Renal cortex interstitium (tissue), 15 donors: ENCODE measurements at places on chromosomes 5 and 9.

DNA sequence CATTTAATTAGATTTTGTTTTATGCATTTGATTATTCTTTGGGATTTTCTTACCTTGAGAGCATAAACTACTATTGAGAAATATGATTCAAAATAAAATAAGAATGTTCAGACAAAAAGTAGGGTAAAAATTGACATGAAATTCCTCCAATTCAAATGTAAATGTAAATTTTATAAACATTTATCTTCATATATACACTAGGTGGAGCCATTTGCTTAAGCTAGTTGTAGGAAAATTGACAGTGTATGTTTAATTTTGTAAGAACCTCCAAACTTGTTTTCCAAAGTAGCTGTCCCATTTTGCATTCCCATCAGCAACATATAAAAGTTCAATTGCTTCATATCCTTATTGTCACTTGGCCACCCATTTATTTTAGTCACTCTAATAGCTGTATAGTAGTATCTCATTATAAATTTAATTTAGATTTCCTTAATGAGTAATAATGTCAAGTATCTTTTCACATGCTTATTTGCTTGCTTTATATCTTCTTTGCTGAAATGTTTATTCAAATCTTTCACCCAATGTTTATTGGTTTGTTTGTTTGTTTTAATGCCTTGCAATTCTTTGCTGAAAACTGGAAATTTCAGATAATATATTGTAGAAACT, 37.6 kb upstream of the SLCO6A1 start:
- no peak for DNase-seq

DNA sequence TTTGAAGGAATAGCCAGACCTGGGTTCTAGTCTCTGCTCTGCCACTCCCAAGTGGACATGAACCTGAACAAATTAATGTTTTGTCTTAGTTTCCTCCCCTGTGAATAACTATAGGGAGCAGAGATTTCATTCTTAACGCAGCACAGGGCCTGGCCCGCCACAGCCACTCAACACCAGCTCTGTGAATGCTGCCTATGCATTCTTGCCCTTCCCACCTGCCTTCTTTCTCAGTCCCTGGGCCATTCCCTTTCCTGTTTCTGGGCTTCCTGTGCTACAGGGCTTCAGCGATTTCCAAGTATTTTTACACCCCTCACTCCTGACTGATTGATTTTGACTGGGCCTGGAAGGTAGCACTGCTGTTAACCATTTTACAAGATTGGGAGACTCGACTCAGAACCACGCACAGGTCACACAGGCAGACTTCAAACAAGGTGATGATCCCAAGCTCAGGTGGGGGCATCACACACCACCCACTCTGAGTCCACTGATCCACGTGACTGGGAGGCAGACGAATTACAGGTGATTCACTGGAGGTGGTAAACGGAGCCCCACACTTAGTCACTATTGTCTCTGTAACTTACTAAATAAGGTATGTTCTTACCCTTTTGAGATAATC, 21.4 kb downstream of the PTPN3 start:
- DNase-seq: no peak

DNA sequence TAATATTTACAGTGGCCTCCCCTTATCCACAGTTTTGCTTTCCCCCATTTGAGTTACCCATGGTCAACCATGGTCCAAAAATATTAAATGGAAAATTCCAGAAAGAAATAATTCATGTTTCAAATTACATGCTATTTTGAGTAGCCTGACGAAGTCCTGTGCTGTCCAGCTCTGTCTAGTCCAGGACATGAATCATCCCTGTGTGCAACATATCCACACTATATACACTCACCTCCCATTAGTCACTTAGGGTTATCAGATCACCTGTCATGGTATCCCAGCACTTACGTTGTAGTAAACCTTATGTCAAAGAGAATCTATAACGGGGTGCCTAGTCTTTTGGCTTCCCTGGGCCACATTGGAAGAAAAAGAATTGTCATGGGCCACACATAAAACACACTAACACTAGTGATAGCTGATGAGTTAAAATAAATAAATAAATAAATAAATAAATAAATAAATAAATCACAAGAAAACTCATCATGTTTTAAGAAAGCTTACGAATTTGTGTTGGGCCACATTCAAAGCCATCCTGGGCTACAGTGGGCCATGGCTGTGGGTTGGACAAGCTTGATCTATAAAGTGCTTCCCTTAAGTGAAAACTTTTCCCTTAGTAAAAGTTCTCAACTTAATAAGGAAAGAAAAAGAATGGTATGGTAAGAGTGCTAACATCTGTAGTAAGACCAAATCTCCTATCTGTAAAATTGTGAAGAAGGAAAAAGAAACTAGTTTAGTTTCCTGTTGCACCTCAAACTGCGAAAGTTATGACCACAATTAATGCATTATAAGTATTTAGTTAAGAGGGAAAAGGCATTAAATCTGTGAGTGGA, 15.9 kb upstream of the OMD start:
- no peak for DNase-seq

GRCh38 chr9:135255841-135256580, 168.5 kb downstream of the OLFM1 start:
- no peak for DNase-seq

DNA sequence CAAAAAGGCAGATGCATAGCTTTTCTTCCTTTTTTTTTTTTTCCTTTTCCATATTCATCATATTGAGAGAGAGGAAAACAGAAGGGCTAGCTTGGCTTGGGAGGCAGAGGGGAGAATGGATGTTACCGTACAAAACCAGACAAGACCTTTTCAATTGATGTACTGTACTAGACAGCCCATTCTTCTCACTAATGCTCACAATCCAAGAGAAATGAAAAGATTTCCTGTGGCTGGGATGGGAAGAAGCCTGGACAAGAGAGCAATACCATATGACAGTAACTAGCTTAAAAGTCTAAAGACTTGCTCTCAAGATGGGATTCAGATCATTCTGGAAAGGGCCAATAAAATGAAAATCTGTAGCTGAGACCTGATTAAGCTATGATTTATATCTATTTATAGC, 3.4 kb downstream of the CEMIP2 start:
- DNase-seq: no peak

GRCh38 chr9:111965566-111966019, 69.0 kb downstream of the UGCG start:
- peak; percentile 40 for DNase-seq

DNA sequence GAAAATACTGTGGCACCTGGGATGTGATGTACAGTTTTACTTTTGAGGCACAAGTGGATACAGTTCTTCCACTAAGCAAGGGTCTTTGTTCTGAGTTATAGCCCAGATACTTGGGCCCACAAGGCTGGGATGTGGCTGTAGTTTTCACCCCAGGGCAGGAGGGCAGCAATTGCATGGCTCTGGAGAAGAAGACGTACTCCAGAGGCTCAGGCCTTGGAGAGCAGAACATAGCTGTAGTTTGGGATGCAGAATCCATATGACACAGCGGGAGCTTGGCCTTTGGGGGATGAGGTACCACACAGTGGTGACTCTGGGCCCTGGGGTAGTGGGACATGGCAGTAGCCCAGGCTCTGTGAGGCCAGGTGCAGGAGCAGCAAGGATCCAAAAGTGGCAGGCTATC, 110.8 kb upstream of the FSTL4 start:
- no peak for DNase-seq

DNA sequence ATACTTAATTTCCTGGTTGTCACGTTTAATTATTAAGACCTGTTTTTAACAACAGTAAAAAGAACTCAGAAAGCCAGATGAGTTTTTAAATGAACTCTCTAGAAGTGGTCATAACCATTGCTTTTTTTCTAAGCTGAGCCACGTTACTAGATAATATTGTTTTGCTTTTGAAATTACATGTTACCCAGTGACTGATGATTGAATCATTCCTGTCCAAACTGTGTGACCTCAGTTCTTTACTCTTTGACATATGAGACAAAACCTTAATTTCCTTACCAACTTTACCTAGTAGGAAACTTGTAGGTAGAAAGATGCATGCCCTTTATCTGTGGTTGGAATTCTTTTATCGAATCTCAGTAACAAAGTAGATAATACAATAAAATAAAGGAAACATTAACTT, 411.7 kb downstream of the SH3GL2 start:
- no peak for DNase-seq

DNA sequence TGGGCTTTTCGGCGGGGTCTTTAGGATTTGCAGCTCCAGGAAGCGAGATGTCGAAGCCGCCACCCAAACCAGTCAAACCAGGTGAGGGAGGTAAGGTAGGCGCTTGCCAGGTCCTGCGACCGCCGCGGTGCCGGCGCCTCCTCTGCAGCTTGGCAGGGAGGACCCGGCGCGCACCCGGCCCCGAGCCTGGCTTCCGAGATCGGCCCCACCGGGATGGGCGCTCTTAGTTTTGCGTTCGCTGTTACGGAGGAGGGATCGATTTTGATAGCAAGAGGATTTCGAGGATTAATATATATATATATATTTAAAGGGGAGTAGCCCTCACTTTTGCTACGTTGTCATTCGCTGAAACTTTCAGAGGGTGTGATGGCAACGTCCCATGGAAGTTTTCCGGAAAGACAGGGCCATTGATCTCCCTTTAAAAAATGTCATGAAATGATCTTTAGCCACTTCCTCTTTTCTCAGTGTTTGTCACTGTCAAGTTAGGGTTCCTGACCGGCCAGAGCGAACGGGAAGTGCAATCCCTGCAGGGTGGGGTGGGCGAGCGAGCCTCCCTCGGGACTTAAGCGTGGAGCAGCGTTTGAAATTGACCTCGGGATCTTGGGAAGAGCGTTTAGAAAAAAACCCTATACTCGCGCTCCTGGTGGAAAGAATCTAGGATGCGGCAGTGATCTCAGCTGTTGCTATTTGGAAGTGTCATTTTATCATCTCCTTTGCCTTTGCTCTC, 495 bp downstream of the OSTF1 start:
- no peak for DNase-seq

- no peak for DNase-seq
Measured at GRCh38 chr9:129453734-129454133, 167.2 kb downstream of the C9orf50 start.

GRCh38 chr9:7841831-7842230, 42.3 kb upstream of the DMAC1 start:
- DNase-seq: no peak

GRCh38 chr5:122916490-122916889, 71.1 kb downstream of the SNX24 start:
- no peak for DNase-seq

- DNase-seq: no peak
Measured at GRCh38 chr9:123923884-123924283, 6.0 kb downstream of the DENND1A start.

DNA sequence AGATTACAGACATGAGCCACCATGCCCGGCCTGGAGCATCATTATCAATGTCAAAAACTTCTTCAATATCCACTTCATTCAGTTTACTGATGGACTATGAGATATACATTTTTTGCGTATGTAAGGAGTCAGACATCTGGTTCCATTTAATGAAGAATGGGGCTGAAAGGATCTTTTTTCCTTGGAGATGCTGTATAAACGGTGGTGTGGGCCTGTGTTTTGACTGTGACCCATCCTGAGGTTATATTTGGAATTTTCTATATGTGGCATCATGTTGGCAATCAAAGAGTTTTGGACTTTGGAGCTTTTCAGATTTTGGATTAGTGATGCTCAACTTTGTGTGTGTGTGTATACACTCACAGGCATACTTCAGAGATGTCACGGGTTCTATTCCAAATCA, 85.7 kb upstream of the FBXL17 start:
- DNase-seq: no peak

DNA sequence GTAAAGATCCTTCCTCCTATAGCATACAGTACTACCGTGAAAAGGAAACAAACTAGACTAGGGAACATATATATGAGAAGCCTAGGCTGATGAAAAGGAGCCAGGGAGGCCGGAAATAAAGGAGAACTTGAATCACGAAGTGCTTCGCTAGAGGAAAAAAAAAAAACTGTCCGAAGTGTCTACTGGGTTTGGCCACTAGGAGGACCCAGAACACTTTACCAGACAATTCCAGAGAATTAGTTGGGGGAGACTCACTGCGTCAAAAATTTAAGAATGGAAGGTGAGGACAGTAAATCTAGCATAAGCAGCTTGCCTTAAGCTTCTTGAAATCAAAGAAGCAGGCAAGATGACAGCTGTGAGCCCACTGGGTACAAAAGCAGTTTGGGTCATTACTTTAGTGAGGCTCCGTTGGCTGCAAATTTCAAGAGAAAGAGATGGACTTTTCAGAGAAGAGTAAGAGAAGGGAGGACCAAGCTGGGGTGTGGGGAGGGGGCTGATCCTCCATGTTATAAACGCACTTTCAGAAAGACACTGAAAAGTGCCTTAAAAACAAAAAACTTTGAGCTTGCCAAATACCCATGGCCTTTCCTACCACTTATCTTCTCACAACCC, 47.4 kb downstream of the P4HA2 start:
- peak; percentile 23 for DNase-seq

DNA sequence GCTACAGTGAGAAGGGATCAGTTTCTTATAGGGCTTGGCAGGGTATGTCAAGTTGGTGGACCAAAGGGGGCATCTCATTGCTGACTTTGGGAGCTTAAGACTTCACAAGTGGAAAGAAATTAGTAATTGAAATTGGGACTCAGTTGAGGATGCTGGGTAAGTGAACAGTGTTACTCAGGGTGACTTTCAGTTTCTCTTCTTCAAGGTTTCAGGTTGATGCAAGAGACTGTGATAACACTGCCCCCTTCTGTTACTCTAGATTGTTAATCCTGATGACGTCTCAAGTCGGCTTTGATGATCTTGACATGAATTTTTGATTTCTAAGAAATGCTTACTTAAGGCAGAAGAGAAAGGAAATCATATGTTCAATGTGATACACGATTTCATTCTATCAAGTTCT, 21.3 kb downstream of the KCTD16 start:
- no peak for DNase-seq

- DNase-seq: no peak
Measured at GRCh38 chr5:73306741-73307275, 133.8 kb downstream of the TMEM174 start.
